ENCODE measurements at places on chromosomes 7 and 10. TPM values are rescaled to one million over a fixed set of nuclear protein-coding genes. Genes with fewer than 3 reads are reported as not detected.

- DNase-seq, result no peak
Observed at GRCh38 chr7:38351601-38352000, 78.2 kb upstream of the TARP start.

- no peak for DNase-seq
Observed at GRCh38 chr7:106749165-106749564, 88.2 kb upstream of the CCDC71L start.

DNA sequence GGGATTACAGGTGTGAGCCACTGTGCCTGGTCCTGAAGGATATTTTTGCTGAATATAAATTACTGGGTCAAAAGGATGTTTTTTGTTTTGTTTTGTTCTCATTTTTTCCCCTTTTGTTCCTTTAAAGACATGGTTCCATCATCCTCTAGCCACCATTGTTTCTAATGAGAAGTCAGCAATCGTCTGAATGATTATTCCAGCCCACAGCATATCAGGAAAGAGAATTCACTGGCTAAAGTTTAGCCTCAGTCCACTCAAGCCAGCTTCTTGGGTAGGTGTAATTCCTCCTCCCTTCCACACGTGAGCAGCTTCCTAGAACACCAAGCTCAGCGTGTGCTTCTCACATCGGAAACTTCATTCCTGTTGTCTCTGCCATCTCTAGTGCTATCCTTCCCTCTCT lies 112.8 kb upstream of the INSIG1 start:
- DNase-seq, result no peak

DNA sequence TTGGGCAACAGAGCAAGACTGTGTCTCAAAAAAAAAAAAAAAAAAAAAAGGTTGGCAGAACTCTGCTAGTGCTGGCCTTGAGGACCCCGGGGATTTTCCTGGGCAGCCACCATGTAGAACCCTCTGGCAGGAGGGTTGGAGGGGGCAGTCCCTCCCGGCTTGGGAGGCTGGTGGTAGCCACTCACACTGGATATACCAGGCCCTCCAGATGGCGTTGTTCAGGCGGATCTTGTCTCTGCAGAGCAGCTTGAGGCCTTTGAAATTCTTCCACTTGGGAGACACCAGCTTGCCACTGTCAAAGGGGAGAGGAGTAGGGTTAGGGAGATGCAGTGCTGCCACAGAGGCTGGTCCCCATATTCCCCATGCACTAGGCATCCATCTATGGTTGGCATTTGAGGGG lies 8.4 kb downstream of the MLXIPL start:
- DNase-seq, result no peak

- no peak for DNase-seq
Observed at GRCh38 chr10:84473136-84473535, 144.7 kb downstream of the CCSER2 start.

GRCh38 chr10:13930120-13930519 lies 343.4 kb downstream of the PRPF18 start:
- no peak for DNase-seq

DNA sequence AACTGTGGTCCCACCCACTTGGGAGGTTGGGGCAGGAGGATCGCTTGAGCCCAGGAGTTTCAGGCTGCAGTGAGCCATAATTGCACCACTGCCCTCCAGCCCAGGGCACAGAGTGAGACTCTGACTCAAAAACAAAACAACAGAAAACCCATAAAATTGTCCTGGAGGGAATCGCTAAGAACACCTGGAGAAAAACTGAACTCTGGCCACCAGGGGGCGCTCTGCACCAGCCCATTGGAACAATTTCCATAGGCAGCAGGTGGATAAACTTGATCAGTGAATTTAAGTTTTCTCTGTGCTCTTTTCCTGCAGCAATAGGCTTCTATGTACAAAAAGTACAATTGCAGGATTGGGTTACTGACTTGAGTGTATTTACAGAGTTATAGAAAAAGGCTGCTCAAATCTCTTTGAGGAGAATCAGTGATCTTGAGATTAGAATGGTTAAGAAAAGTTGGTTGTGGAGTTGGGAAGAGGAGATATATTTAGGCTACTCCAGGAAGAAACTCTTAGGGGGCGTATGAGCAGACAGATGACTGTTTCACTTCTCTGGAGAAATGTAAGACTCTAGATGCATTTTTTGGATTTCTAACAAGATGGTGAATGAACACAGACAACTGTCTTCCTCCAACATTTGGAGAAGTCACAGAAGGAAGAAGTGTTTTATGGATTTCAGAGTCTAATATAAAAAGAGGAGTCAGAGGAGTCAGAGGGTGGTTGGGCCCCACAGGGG lies 274.9 kb upstream of the GALNT17 start:
- no peak for DNase-seq

The MPLKIP gene
- polyA plus RNA-seq, result 18.1 TPM

GRCh38 chr10:5942474-5942873 lies 34.9 kb downstream of the IL15RA start:
- no peak for DNase-seq

- DNase-seq, result no peak
Observed at GRCh38 chr7:14233076-14233867, 243.8 kb upstream of the ETV1 start.

DNA sequence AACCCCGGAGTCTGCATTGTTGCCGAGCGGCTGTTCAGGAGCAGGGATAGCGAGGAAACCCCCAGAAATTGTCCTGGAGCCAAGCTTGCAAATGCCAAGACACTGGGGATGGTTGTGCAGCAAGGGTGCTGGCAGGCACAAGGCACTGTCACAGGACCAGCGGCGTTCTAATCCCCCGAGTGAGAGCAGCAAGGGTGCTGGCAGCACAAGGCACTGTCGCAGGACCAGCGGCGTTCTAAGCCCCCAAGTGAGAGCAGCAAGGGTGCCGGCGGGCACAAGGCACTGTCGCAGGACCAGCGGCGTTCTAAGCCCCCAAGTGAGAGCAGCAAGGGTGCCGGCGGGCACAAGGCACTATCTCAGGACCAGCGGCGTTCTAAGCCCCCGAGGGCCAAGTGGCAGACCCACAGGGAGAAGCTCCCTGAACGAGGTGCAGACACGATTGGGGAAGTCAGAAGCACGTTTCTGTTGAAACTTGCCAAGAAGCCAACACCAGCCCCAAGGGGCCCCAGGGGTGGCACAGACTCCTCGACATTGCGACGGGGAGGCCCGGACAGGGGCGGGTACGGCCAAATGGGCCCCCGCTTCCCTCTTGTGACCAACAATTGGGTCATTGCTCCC lies 40.4 kb upstream of the INPP5A start:
- no peak for DNase-seq

DNA sequence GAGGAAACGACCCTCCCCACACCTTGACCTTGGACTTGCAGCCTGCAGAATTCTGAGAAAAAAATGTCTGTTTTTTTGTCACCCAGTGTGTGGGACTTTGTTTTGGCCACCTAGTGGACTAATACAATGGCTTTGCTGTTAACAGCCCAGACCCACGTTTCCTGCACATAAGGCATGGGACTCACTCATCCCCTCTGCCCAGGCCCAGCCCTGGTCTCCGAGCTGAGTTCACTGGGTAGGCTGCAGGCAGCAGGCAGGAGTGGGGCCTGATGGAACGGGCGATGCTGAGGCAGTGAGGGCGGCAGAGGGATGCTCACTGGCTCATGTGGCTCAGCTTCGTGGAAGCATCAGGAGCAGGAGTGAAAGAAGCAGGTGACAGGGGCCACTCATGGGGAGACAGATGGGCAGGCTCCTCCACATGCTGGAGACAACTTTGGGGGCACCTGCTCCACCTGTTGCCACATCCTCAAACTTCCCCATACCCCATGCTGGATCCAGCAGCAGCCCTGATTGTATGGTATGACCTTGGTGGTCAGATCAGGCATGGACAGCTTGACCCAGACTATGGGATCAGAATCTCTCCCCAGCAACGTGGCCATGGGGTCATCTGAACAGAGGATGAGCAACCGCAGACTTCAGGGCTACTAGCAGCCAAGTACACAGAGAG lies 65.8 kb upstream of the ANTXRL start:
- DNase-seq, result no peak

DNA sequence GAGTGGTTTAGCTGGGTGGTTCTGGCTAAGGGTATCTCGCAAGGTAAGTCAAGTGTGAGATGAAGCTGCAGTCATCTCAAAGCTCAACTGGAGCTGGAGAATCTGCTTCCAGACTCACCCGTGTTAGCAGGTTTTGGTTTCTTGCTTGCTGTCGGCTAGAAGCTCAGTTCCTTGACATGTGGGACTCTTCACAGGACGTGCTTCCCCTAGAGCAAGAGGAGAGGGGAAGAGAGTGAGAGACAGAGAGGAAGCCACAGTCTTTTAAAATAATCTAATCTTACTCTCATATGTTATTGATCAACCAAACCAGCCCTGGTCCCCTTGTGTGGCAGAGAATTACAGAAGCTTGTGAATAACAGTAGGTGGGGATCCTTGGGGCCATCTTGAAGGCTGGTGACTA lies 199.5 kb downstream of the REEP3 start:
- no peak for DNase-seq

GRCh38 chr7:107051376-107051775 lies 6.9 kb downstream of the PRKAR2B start:
- no peak for DNase-seq

- DNase-seq, result no peak
Observed at GRCh38 chr7:135337977-135338550, 104.4 kb downstream of the STRA8 start.

The NXPH1 gene
- not detected for polyA plus RNA-seq

- DNase-seq, result no peak
Observed at GRCh38 chr7:158164101-158165095, 423.2 kb downstream of the PTPRN2 start.

The JAKMIP3 gene
- 0.57 TPM for polyA plus RNA-seq

The TMED4 gene
- 94.3 TPM for polyA plus RNA-seq

The GLRX3 gene
- polyA plus RNA-seq, result 56.6 TPM

The SFTPD gene
- 1.5 TPM for polyA plus RNA-seq

The CYP3A7 gene
- polyA plus RNA-seq, result 0.24 TPM

GRCh38 chr7:74014931-74015330 lies 13.0 kb upstream of the ELN start:
- DNase-seq, result no peak

GRCh38 chr10:98408799-98409198 lies 6.2 kb downstream of the PYROXD2 start:
- DNase-seq, result no peak

GRCh38 chr10:11714750-11715365 lies 27.3 kb upstream of the ECHDC3 start:
- no peak for DNase-seq

The ASB4 gene
- polyA plus RNA-seq, result 32.5 TPM

- DNase-seq, result no peak
Observed at GRCh38 chr7:26670841-26671240, 193.5 kb downstream of the SKAP2 start.

GRCh38 chr7:29362380-29362779 lies 167.8 kb downstream of the CHN2 start:
- no peak for DNase-seq

The SFRP5 gene
- 1.1 TPM for polyA plus RNA-seq

DNA sequence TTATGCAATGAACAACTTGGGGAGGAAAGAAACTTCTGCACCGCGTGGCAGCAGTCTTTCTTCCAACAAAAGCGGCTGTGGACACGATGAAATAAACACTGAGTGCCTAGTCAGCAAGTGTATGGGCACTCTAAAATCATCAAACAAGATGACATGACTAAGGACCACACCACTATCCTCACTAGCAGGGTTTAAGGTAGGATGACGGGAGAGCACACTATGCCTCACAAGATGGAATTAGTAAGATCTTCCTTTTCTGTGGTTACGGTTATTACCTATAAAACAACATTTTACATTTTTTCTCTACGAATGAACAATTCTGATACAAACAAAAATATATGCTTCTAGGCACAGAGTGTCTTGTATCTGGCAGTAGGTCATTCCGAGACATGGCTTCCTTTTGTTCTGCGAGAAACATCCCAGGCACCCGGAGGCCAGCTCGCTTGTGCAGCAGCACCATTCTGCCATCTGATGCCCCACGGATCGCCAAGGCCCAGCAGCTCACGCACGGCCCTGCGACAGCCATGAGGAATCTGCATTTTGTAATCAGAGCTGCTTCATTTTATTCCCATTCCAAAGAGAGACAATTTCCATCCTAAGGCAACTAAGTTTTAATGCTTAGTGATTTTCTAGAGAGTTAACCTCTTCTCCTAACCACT lies 54.1 kb upstream of the NCAPG2 start:
- no peak for DNase-seq

The CALML3 gene
- polyA plus RNA-seq, result 0.09 TPM

The ARMC10 gene
- 20.0 TPM for polyA plus RNA-seq

- no peak for DNase-seq
Observed at GRCh38 chr7:26681819-26682418, 182.5 kb downstream of the SKAP2 start.

The UFSP1 gene
- polyA plus RNA-seq, result 2.0 TPM

GRCh38 chr7:26898891-26899290 lies 34.5 kb upstream of the SKAP2 start:
- DNase-seq, result no peak

- DNase-seq, result no peak
Observed at GRCh38 chr10:22259280-22259679, 41.5 kb upstream of the EBLN1 start.

- no peak for DNase-seq
Observed at GRCh38 chr10:78162853-78163252, 129.2 kb downstream of the RPS24 start.

DNA sequence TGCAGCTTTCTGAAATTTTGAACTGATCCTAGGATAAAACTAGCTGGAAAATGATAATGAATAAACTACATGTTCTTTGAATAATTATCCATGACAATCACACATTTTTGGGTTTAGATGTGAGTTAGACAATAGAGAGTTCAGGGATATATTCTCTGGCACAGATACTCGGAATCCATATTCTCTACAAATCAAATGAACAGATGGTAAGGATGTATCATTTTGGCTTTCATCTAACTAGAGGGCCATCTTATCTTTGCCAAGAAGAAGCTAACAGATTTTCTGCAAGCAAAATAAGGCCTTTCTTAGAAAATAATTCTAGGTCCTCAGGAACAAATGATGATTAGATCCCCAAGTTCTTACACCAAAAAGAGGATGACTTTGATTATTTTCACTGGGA lies 355.9 kb upstream of the C7orf33 start:
- DNase-seq, result no peak

The FKBP9 gene
- polyA plus RNA-seq, result 135 TPM

- DNase-seq, result no peak
Observed at GRCh38 chr7:134703782-134704181, 57.1 kb downstream of the BPGM start.

DNA sequence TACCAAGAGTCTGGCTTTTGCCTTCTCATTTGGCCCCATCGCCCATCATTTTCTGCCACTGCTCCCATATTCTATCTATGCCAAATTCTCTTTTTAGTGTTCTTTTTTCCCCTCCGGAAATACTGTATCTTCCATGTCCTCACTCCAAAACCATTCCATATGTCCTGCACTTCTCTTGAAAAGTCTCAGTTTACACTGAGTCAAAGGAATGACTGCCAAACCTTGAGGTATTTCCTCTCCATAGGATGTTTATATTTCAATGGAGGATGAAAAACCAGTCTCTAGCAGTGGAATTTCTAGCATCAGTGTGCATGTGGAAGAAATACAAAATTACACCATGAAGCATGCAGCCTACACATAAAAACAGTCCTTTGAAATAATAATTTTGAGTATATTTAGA lies 121.4 kb upstream of the PHYHIPL start:
- no peak for DNase-seq

- DNase-seq, result no peak
Observed at GRCh38 chr7:27108390-27109127, 6.1 kb upstream of the HOXA2 start.

The NPC1L1 gene
- polyA plus RNA-seq, result 0.04 TPM
